Aorta (tissue), 5 donors: ENCODE measurements at places on chromosomes 3 and 15. TPM values are rescaled to one million over a fixed set of nuclear protein-coding genes. Genes with fewer than 3 reads are reported as not detected.
A peak's percentile ranks its signal among the peaks of the same experiment; 100 is the strongest.

The UPK1B gene
- total RNA-seq: not detected

The C3orf49 gene
- not detected for total RNA-seq

The ADAMTSL3 gene
- total RNA-seq: 54.8 TPM

- H3K27me3 ChIP-seq: no peaks in the 10 kb centered on the region
- no peaks in the 10 kb centered on the region for H3K36me3 ChIP-seq
- no peaks in the 10 kb centered on the region for H3K4me1 ChIP-seq
- no peak overlapping the region for H3K4me3 ChIP-seq
- no peak for DNase-seq
Observed at GRCh38 chr3:53354945-53355498, 7.7 kb upstream of the DCP1A start.

- H3K4me1 ChIP-seq: no peaks in the 10 kb centered on the region
- no peak overlapping the region for H3K27ac ChIP-seq
- H3K36me3 ChIP-seq: no peaks in the 10 kb centered on the region
Observed at GRCh38 chr3:13211605-13212210, 138.5 kb upstream of the IQSEC1 start.

DNA sequence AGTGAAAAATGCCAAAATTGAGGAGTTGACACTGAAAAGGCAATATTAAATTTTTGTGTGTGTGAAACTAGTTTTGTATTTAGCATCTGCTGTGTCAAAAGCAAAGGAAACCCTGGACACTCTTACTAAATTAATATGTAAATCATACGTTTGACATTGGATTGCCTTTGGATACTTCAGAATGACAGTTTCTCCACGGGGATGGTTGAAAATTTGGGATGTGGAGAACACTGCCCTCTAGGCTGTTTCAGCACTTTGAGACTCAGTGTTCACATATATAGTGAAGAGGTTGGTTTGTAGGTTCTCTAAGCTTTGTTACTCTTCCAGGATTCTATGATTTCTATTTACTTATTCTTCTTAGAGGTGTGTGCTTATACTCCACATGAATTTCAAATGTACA, 3.0 kb downstream of the ROBO2 start:
- no peaks in the 10 kb centered on the region for H3K27me3 ChIP-seq
- no peak overlapping the region for H3K4me3 ChIP-seq
- H3K36me3 ChIP-seq: no peaks in the 10 kb centered on the region
- H3K27ac ChIP-seq: no peak overlapping the region
- no peak for DNase-seq
- no peaks in the 10 kb centered on the region for H3K4me1 ChIP-seq

GRCh38 chr3:51340013-51340829, 44.9 kb upstream of the MANF start:
- no peak overlapping the region for H3K4me3 ChIP-seq
- DNase-seq: no peak
- no peaks in the 10 kb centered on the region for H3K27me3 ChIP-seq
- H3K4me1 ChIP-seq: peaks cover 7% of the 10 kb centered on the region
- H3K27ac ChIP-seq: peak overlapping the region; percentile 98

- H3K27ac ChIP-seq: no peak overlapping the region
- no peaks in the 10 kb centered on the region for H3K4me1 ChIP-seq
- DNase-seq: no peak
Observed at GRCh38 chr15:61623746-61624145, 394.6 kb upstream of the RORA start.

- DNase-seq: no peak
- no peaks in the 10 kb centered on the region for H3K4me1 ChIP-seq
- H3K27me3 ChIP-seq: peaks cover 2% of the 10 kb centered on the region
- no peak overlapping the region for H3K27ac ChIP-seq
- no peak overlapping the region for H3K4me3 ChIP-seq
- H3K36me3 ChIP-seq: no peaks in the 10 kb centered on the region
Observed at GRCh38 chr3:69443457-69443920, 57.6 kb upstream of the FRMD4B start.

- no peak overlapping the region for H3K27ac ChIP-seq
- no peaks in the 10 kb centered on the region for H3K4me1 ChIP-seq
- no peaks in the 10 kb centered on the region for H3K27me3 ChIP-seq
- no peak for DNase-seq
Observed at GRCh38 chr3:46573701-46574100, 7.6 kb upstream of the LRRC2 start.

GRCh38 chr3:101970905-101971304, 121.6 kb downstream of the NFKBIZ start:
- H3K36me3 ChIP-seq: no peaks in the 10 kb centered on the region
- DNase-seq: no peak
- no peak overlapping the region for H3K4me3 ChIP-seq
- H3K27me3 ChIP-seq: no peaks in the 10 kb centered on the region
- no peaks in the 10 kb centered on the region for H3K4me1 ChIP-seq

DNA sequence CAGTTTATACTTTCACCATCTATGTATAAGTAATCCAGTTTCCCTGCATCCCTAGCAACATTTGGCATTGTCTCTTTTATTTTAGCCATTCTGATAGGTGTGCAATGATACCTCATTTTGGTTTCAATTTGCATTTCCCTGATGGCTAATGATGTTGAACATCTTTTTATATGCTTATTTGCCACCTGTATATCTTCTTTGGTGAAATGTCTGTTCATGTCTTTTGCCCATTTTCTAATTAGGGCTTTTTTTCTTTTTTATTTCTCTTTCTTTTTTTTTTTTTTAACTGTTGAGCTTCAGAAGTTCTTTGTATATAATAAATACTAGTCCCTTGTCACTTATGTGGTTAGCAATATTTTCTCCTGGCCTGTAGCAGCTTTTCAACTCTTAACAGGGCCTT, 68.9 kb downstream of the TM2D3 start:
- H3K36me3 ChIP-seq: no peaks in the 10 kb centered on the region
- DNase-seq: no peak
- H3K27ac ChIP-seq: no peak overlapping the region

DNA sequence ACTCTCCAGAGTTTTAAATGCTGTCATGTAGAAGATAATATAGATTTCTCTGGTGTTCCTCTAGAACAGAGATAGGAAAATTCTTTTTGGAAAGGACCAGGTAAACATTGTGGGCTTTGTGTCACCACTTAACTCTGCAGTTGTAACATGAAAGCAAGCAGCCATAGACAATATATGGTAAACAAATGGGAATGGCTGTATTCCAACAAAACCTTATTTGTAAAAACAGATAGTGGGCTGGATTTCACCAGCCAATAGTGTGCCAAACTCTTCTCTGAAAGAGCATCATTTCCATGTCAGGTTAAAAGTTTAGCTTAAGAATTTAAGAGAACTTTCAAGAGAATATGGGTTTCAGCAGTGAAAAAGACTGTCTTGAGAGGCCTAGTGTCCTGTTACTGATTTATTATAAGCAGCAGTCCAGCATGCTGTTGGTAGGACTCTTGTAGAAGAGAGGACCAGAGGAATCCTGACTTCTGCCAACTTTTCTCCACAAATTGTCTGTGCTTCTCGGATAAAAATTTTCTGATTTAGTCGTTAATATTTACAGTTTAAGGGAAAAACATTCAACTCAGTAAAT, 107.7 kb downstream of the TCF12 start:
- H3K36me3 ChIP-seq: no peaks in the 10 kb centered on the region
- DNase-seq: no peak
- H3K27me3 ChIP-seq: no peaks in the 10 kb centered on the region
- H3K4me3 ChIP-seq: no peak overlapping the region
- H3K27ac ChIP-seq: no peak overlapping the region
